ENCODE measurements at places on chromosomes 1 and 21.

DNA sequence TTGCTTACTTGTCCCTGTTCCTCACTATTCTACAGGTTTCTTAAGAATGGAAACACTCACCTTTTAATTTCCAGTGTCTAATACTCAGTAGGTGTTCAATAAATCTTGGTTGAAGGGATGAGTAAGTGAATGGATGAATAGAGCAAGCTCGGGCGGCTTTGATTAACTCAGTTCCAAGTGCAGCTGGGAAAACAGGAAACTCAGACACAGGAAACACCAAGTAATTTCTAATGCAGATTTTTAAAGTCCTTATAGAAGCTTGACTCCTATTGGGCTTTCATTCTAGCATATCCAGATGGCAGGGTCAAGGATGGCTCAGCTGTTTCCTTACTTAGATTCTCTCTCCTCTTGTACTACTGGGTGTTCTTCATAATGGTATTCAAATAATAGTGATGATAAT lies 14.0 kb downstream of the CAMK1G start:
- DNase-seq, result no peak

GRCh38 chr1:225825607-225826007 lies 15.7 kb downstream of the EPHX1 start:
- no peak for DNase-seq

GRCh38 chr1:172727956-172728603 lies 69.2 kb downstream of the FASLG start:
- no peak for DNase-seq

DNA sequence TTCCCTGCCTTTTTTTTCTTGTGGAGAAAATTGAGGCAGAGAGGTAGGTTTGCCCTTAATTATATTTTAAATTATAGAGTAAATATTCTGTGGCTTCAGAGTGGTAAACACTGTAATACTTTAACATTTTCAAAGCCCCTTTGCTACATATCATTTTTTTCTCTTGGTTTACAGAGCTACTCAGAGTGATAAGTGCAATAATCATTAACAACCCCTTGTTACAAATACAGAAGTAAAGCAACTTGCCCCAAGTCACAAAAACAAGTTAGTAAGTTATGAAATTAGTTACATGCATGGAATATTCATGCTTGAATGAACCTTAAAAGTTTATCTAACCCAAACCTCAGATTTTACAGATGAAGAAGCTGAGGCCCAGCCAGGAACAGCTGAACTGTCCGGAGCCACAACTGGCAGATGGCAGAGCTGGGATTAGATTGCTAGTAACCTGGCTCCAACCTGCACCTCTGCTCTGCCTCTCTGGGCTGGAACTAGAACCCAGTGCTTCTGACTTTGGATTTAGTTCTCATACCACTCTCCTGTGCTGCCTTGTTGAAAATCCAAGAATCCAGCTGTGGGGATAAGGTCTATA lies 48.7 kb downstream of the TNN start:
- DNase-seq, result no peak

DNA sequence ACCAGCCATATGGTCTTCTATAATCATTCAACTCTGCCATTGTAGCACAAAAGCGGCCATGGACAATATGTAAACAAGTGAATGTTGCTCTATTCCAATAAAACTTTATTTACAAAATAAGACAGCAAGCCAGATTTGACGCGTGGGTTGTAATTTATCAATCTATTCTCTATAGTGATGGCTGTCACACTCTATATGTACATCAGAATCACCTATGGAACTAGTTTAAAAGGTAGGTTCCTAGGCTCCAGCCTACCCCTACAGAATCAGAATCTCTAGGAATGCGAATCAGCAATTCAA lies 7.7 kb downstream of the BCL2L15 start:
- DNase-seq, result no peak

DNA sequence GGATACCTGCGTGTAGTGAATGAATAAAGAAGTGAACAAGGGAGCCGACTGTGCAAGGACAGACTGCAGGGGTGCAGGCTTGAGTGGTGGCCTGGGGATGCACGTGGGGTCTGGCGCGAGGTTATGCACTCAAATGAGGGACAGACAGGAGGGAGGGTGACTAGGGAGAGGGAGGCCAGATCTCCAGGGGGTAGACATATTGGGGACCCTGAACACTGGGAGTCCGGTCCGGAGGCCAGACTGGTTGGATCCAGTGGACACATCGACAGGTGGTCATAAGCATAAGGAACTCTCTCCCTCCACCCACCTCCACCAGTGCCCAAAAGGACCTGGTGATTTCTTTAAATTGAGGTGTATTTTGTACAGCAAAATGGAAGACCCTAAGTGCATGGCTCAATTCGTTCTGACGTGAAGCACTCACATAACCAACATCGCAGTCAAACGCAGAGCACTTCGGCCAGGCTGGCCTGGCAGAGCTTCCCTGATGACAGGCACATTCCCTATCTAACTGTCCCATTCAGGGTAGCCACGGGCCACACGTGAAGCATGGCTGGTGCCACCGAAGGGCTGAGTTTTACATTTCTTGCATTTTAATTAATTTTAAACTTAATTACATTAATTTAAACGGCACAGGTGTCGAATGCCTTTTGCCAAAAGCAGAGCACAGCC lies 14.0 kb downstream of the WNT3A start:
- peak; percentile 53 for DNase-seq

DNA sequence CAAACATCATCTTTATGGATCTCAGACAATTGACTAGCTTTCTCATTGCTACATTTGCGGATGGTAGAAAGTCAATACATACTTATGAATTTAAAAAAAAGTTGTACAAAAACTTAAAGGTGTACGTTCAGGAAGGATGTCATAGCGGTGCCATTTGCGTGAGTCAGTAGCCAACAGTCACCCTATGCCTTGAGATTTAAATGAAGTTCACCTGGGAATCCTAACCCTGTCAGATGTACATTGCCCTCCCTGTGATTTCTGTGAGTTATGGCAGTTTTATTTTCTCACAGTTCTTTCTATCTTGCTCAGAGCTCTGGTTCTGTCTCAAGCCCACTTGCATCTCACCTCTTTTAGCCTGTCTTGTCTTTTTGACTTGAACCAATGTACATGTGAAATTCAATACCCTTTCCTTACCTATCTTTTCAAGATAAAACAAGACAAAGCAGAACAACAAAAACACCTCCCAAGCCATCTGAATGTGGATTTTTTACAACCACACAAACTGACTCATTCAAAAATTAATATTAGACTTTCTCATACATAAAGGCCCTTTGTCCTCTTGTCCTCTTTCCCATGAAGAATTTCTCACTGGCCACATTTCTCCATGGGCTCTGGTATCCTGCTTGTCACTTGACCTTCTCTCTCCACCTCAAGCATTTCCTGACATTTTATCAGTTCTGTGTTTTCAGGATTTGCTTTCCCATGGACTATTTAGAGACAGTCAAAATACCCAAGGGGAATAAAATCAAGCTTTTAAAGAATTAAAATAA lies 25.3 kb upstream of the ZNF697 start:
- DNase-seq, result no peak

- DNase-seq, result no peak
Observed at GRCh38 chr1:6511056-6511455, 19.6 kb upstream of the PLEKHG5 start.

- no peak for DNase-seq
Observed at GRCh38 chr1:227844320-227845146, 29.1 kb downstream of the PRSS38 start.

DNA sequence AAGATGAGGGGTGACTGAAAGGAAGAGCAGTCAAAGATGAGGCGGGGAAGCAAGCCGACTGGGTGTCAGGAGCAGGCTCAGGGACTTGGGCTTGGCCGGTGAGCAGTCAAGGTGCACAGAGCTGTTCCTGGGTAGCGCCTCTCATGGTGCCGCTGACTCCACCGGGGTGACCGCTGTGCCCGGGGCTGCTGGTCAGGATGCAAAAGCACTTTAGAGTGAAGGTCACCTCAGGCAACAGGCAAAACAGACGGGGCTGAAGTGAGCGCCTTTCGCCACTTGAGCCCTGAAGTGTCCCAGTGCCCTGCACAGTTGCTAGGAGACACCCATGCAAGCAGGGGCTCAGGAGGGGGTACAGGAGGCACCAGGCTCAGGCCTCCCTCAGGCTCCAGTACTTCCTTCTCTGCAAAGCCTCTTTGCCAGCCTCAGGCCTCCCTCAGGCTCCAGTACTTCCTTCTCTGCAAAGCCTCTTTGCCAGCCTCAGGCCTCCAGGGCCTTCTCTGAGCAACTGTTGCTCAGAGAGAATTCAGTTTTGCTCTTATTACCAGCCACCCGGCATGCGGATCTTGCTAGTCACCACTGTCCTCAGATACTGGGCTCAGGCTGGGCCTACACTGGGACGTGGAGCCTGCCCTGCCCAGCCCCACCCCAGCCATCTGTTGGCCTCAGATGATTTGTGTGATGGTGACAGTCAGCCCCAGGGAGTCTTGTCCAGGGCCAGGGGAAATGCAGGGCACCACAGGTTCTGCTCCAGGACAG lies 99.7 kb upstream of the IRF2BP2 start:
- DNase-seq, result no peak

DNA sequence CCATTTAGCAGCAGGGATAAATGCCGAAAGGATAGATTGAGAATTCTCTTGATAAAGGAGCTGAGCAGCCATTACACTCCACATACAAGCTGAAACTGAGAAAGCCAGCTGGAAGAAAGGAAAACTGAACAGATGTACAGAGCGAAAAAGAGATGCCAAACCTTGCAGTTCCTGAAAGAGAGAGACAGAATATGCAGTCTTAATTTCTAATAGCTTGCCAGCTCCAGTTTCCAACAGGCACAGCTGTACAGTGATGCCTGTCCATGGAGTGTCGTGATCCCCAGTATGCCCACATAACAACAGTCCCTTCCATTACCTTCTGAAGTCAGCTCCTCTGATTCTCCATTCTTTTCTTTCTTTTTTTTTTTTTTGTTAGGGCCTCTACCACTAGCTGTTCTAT lies 22.7 kb downstream of the ABL2 start:
- DNase-seq, result no peak

DNA sequence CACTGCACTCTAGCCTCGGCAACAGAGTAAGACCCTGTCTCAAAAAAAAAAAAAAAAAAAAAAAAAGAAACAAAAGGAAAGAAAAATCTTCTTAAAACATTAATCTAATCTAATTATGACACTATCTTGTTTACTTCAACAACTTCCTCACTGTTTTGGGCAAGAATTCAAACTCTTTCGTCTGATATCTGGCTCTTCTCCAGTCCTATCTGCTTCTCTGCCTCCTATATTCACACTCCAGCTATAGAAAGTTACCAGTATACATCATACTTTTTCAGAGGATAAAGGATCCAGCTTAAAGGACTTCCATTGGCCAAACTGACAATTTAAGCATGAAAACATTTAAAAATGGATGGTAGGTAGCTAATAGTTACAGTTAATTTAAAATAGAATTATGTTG lies 47.3 kb downstream of the EIF2B3 start:
- DNase-seq, result no peak

- DNase-seq, result no peak
Observed at GRCh38 chr21:40433538-40433937, 413.4 kb downstream of the DSCAM start.

DNA sequence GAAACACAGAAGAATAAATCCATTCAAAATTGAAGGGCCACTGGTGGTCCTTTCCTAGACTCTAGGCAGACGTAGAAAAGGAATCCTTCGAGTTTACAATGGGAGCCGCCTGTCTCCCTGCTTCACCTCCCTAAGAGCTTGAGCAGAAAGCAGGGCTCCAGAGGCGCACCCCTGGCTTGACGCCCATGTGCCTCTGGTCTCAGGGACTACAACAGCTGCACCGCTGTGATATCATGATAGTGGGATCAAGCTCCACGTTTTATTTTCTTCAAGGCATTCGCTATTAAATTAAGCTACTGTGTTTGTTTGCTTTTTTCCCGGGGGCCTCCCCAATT lies 403 bp upstream of the C1orf122 start:
- no peak for DNase-seq

DNA sequence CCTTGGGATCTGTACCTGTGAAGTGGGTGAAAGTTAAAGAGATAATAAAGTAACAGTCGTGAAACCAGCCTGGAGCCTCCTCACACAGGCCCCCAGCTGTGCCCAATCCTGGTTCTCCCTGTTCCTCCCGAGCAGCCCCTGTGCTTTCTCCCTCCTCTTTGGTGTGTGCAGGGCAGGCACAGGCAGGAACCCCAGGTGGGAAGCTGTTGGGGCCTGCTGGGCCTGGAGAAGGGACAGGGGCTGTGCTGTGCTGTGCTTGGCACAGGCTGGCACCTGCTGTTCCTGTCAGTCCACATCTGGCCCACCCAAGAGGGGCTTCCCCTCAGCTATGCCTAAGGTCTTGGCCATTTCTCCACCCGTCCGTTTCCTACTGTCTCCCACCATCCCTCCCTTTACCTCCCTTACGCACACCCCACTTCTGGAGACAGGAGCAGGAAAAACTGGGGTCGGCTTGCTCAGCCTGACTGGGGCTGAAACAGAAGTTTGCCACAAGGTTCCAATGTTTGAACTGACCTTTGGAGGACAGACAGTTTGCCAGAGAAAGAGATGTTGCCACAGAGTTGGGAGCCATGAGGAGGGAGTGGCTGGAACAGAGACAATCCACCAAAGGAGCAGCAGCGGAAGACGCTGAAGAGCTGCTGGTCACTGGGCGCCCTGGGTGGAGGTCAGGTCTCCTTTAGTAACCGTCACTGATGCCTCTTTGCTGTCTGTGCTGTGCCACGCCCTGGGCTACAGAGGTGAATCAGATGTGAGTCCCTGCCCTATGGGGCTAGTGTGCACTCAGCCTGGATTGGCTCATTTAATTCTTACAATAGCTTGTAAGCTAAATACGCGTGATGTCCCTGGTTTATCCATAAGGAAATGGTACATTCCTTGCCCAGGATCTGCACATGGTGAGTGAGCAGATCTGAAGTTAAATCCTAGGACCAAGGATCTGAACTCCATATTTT lies 18.8 kb upstream of the ARTN start:
- DNase-seq, result no peak

- DNase-seq, result peak; percentile 71
Observed at GRCh38 chr21:42652527-42653230, 742 bp upstream of the PDE9A start.
